Amniotic stem cell (primary cell): ENCODE measurements at places on chromosomes 11 and 22.

DNA sequence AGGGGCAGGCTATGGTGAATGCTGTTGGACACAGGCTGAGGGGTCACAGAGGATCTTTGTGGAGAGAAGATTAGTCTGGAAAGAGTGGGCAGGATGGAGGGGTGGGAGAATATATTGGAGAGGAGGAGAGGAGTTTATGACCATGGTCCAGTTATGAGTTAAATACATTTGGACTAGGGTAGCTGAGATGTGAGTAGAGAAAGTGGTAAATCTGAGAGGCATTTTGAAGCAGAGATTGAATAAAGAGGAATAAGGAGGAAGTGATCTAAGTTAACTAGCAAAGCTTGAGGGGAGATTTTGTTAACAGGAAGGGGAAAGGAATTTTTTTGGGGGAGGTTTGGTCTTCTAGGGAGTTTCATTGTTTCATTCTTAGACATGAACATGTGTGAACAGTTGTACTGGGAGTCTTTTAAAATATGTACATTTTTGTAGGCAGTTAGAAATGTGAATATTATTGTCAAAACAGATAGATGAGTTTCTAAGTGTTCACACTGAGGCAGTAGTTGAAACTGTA lies 43.1 kb upstream of the EED start:
- no peak for DNase-seq

- no peak for DNase-seq
Observed at GRCh38 chr22:45834795-45835194, 142.2 kb downstream of the WNT7B start.

DNA sequence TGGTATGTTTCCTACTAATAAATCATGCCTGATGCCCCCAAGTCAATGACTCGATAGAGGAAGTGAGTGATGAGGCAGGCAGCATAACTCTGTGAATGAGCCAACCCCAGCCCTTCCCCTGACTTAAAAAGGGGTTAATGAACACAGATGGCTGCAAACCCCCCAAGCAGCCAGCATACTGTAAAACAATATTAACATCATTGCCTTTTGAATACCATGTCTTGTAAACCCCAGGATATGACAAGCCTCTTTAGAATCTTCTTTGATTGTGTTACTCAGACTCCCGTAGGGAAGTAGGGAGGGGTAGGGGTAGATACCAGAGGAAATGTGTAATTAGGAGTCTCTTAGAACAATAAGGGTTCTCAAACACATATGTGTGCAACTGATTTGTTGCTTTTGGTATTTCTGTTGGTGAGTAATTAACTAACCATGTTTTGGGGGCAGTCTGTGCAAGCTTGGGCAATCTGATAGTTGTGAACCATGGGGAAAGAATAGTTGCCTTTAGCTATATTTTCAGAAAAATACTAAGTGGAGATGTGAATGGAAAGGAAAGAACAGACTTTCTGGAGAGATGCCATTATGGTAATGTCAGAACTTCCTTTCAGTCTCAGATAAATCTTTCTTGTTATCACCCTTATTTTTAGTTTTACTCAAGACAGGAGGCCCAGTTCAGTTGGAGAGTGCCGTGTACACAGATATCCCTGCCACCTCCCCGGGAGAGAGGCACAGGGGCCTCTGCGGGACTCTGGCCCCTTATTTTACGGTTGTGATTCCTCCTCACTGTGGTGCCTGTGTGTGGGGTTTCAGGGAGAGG lies 701.8 kb downstream of the NTM start:
- DNase-seq, result peak; percentile 80

DNA sequence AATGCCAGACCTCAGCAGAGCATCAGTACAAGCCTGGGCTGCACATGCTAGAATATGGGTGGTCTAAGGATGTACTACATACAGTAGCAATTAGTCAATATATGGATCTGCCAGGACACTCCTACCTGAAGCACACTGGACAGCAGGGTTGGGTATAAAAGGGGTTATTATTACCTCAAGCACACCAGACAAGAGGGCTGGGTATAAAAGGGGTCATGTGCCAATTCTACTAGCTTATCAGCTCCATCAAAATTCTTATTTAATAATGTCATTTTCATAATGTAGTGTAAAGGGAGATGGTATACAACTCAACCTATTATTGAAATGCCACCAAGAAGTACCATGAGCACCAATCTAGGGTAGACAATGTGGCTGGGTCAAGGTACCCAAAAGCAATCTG lies 44.7 kb upstream of the PRODH start:
- no peak for DNase-seq

- DNase-seq, result no peak
Observed at GRCh38 chr11:129933891-129934290, 38.5 kb upstream of the NFRKB start.

- DNase-seq, result peak; percentile 22
Observed at GRCh38 chr11:114291842-114292680, 4.1 kb upstream of the NNMT start.

GRCh38 chr22:27438271-27438980 lies 363.1 kb downstream of the MN1 start:
- no peak for DNase-seq

- no peak for DNase-seq
Observed at GRCh38 chr11:32584921-32585320, 1.3 kb downstream of the EIF3M start.

- no peak for DNase-seq
Observed at GRCh38 chr11:2207212-2207611, 35.6 kb upstream of the TH start.

DNA sequence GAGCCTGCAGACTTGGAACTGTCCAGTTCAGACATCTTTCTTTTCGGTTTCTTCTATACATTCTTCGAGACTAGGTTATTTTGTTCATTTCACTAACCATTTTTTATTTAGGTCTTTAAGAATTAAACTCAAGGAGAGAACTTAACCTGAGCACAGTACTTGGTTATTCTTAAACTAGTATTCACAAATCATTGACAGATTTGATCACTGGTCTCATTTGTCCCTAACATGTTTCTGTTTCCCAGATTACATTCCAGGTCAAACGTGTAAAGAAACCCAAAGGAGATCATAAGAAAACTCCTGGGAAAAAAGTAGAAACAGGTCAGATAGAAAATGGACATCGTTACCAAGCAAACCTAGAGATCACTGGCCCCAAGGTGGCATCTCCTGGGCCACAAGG lies 85.1 kb downstream of the TTC17 start:
- no peak for DNase-seq

- peak; percentile 20 for DNase-seq
Observed at GRCh38 chr11:44133335-44133946, 38.0 kb downstream of the EXT2 start.

DNA sequence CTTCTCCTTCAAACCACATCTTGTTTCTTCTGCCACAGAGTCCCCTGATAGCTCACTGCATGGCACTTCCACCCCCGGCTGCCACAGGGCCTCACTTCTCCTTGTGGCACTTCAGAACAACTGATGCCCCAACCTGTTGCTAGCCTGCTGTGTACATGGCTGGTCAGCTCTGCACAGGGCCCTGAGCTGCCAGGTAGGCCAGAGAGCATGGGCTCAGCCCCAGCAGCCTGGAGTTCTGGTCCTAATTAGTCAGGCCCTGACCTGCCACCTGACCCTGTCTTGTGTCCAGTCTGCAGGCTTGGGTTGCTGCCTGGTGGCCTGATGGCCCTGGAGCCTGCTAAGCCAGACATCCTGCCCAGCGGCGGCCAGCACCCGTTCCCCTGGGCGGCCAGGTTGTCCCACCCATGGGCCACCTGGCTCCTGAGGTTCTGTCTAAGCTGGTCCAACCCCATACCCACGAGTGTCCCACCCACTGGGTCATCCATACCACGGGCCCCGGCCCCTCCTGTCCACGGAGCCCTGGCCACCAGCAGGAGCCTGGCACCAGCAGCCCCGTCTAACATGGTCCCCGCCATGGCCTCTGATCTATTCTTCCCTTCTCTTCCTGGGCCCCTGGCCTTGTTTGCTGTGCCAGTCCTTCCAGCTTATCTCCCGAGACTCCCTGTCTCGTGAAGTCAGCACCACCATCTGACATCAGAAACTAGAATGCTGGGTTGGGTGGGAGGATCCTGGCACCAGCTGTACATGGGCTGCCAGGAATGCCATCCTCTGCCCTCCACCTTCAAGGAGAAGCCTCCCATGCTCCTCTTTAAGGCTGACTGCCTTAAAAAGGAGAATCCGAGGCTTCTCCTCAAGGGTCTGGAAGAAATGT lies 3.1 kb upstream of the CERK start:
- no peak for DNase-seq

DNA sequence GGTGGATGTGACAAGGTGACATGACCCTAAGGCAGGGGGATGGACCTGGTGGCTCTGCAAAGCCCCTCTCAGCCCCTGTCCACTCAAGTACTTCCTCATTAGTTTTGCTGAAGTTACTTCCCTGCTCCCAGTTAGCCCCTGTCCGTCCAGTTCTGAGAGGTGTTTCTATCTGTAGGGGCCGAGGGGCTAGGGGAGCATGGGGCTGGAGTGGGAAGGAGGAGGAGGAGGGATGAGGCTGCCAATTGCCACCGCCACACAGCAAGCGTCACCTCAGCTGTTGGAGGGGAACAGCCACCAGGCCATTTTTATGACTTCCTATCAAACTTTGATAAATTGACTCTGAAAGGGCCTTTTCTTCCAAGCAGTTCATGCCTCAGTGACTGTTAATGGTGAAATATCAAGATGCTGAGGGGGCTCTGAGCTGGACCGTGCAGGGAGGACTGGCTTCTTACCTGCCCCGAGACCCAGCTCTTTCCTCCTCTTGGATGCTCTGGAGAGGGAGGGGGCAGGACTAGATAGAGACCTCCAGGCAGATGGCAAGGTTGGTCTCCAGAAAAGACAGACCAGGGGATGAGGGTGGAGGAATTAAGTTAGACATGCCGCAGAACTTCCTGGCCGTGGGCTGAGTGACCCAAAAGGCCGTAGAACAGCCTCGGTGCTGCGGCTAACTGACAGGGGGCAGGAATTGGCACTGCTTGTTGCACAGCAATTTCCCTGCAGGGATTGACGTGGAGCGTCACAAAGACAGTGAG lies 137.0 kb downstream of the ST3GAL4 start:
- DNase-seq, result no peak

GRCh38 chr22:49349181-49349835 lies 478.4 kb downstream of the BRD1 start:
- DNase-seq, result no peak

DNA sequence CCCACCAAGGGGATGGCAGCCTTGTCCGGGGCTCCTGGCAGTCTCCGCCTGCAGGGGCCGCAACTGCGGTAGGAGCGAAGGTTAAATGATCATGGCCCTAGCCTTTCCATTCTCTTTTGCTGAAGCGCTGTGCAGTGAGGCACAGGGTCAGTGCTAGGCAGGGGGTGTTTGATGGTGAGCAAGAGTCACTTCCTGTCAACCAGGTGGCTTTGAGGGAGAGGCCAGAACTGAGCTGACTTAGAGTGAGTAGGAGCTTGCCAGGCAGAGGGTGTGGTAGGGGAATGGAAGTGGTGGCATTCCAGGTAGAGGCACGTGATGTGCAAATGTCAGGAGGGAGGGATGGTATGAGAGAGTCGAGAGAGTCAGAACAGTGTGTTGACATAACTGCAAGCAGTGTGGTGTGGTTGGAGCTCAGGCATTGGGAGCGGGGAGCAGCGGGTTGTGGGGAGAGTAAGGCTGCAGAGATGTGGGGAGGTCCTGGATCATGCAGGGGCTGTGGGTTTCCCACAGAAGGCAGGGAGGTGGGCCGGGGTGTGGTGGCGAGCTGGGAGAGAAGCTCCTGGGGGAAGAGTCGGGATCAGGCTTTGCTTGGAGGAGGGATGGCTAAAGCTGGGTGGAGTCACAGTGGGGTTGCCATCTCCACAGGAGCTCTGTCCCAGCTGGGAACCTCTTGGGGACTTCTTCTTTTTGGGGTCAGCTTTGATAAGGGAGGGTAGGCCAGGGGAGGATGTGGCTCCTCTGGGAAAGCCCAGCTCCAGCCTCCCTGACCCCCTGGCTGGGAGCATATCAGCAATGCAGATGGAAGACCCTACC lies 33.3 kb downstream of the AMPD3 start:
- no peak for DNase-seq

DNA sequence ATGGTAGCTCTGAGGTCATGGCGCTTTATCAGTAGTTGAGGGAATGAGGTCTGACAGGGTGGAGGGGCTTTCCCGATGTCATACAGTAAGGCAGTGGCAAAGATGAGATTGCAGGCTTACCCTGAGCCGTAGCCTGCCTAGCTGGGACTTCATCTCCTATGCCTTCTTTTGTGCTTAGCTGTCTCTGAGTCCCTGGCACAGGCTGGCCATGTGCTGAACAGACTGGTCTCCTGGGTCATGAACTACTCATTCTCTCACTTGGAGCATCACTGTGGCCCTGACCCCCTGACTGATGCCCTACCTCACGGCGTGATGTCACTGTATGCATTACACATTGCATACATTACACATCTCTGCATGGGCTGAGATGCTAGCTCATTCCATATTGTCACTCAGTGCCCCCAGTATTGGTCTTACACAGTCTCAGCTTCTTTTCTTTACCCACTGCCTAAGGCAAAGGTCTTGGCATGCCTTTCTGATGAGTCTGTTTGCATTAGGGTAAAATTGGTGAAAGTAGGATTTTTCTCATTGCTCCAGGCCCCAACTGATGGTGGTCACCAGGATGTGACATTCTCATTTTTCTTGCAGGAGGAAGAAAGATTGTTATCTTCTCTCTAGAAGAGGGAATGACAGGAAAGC lies 389.4 kb upstream of the CADM1 start:
- no peak for DNase-seq

DNA sequence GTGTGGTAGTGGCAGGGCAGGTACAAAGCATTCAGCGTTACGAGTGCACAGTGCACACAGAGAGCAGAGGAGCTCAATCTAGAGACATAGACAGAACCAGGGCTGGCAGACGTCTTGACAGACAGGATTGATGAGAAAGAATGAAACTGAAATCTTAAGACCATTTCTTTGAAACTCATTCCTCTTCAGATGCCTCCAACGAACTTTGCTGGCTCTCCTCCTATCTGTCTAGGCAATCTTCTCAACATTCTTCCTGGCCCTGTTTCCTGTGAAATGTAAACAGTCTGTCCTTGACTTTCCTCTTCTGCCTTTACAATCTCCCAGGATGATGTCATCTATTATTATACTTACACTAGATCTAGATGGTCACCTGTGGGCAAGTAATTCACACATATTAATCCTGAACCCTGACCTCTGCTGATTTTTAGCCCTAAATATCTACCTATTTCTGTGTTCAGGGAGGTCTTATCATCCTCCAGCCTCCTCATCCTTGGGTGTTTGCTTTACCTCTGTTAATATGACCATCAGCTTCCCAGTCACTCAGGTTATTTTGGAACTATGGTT lies 119.5 kb downstream of the ENTHD1 start:
- no peak for DNase-seq

DNA sequence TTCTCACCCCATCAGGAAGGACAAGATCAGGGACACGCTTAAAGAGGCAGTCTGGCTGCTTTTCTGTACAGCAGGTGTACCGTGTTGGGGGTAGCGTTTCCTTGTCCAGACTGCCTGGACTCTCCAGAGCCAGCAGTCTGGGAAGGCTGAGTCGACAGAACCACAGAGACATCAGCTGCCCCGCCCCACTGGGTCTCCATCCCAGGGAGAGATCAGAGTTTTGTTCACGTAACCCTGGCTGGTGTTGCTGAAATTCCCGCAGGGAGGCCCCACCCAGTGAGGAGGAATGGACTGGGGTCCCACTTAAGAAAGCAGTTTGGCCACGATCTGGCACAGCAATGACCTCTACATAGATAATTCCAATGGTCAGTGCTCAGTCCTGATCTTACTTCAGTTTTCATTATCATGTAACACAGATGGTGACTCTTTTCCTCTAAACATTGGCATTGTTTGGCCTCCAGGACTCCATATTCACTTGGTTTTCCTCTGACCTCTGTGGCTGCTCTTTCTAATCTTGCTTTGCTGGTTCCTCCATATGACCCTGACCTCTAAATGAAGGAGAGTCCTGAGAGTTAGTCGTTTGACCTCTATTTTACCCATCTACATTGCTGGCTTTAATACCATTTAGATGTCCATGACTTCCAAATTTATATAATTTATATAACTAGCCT lies 89.6 kb upstream of the LRRC55 start:
- DNase-seq, result no peak

- DNase-seq, result peak; percentile 80
Observed at GRCh38 chr22:38656256-38657044, at the start of the genes CBY1 and FAM227A. TSS of gene CBY1 (plus strand) at chr22:38656638. CDS start at chr22:38668055, 11,417 bp downstream. TSS of gene FAM227A (minus strand) at chr22:38656392. CDS start at chr22:38650168, 6,224 bp downstream.
